ENCODE measurements at places on chromosomes 12 and 14. TPM values are rescaled to one million over a fixed set of nuclear protein-coding genes. Genes with fewer than 3 reads are reported as not detected.

FAM161B gene
- total RNA-seq = 1.1 TPM

DHRS7 gene
- total RNA-seq = 49.7 TPM

- DNase-seq = no peak
- no peaks in the 10 kb centered on the region for H3K36me3 ChIP-seq
- no peaks in the 10 kb centered on the region for H3K27me3 ChIP-seq
Measured at GRCh38 chr14:85675957-85676356, 146.0 kb downstream of the FLRT2 start.

GRCh38 chr12:53586745-53587144 is 39.4 kb downstream of the ATF7 start:
- no peaks in the 10 kb centered on the region for H3K27me3 ChIP-seq
- no peak for DNase-seq
- H3K4me1 ChIP-seq = peaks cover 4% of the 10 kb centered on the region
- no peak overlapping the region for H3K4me3 ChIP-seq
- H3K36me3 ChIP-seq = peaks cover 4% of the 10 kb centered on the region

GRCh38 chr14:20614038-20614840 is 23.1 kb upstream of the RNASE12 start:
- no peaks in the 10 kb centered on the region for H3K4me1 ChIP-seq
- H3K27me3 ChIP-seq = no peaks in the 10 kb centered on the region
- no peak overlapping the region for H3K27ac ChIP-seq
- DNase-seq = peak; percentile 80
- H3K4me3 ChIP-seq = peak overlapping the region; percentile 92
- no peaks in the 10 kb centered on the region for H3K36me3 ChIP-seq

DNA sequence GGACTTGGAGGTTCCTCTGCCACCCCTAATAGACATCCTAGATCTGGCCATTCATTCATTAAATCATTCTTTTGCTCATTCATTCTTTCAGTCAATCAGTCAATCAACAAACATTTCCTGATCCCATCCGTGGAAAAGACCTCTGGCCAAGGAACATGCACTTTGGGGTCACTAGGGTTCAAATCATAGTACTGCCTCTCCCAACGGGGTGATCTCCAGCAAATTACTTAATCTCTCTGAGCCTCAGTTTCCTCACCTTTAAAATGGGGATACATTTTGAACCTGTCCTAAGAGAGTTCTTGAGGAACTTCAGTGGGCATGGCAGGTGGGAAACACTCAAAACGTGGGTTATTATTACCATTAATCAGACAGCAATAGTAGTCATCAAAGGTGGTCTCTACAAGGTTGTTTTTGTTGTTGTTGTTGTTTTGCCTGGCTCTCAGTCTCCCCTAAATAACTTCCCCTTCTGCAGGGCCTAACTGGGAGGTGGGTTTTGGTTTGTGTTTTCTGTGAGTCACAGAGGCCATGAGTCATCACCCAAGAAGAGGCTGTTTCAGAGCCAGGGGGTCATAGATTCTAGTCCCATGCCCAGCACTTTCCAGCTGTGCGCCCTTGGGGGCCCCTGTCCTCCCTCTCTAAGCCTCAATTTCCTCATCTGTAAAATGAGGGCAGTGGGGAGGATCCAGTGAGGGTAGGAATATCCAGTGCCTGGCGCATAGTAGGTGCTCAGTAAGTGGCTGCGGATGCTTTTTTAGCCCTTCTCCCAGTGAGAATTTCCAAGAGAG is 16.9 kb upstream of the FAM222A start:
- peaks cover 12% of the 10 kb centered on the region for H3K4me1 ChIP-seq
- H3K4me3 ChIP-seq = no peak overlapping the region
- DNase-seq = no peak
- no peak overlapping the region for H3K27ac ChIP-seq
- no peaks in the 10 kb centered on the region for H3K27me3 ChIP-seq

DNA sequence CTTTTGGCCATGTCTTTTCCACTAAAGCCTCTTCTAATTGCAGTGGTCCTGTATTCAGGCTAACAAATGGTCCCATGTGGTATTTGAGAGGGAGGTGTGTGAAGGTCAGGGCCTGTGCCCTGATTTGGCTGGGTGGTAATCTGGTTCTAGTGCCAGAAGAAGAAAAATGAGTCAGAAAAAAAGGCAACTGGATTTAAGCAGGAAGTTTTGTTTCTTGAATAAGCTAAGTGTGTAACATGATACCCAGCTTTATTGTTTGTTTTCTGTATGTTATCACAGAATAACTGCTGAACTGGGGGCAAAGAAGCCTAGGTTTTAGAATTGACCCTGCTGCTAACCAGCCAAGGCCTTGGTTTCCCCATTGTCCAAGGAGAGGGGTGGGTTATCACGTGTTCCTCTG is 134.0 kb downstream of the ANO6 start:
- H3K4me1 ChIP-seq = peaks cover 2% of the 10 kb centered on the region
- no peak overlapping the region for H3K4me3 ChIP-seq
- no peak overlapping the region for H3K27ac ChIP-seq
- H3K36me3 ChIP-seq = peaks cover 66% of the 10 kb centered on the region

GRCh38 chr14:38120109-38120508 is 87.6 kb upstream of the SSTR1 start:
- H3K36me3 ChIP-seq = no peaks in the 10 kb centered on the region
- H3K27ac ChIP-seq = no peak overlapping the region
- H3K4me1 ChIP-seq = peaks cover 6% of the 10 kb centered on the region
- DNase-seq = no peak
- H3K27me3 ChIP-seq = no peaks in the 10 kb centered on the region

DNA sequence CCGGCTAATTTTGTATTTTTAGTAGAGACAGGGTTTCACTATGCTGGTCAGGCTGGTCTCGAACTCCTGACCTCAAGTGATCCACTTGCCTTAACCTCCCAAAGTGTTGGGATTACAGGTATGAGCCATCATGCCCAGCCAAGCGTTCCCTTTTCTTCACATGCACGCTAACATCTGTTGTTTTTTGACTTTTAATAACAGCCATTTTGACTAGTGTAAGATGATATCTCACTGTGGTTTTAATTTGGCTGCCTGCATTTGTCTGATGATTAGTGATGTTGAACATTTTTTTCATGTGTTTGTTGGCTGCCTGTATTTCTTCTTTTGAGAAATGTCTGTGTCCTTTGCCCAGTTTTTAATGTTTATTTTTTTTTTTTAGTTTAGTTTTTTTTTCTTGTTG is 10.2 kb upstream of the YARS2 start:
- no peak for DNase-seq
- no peaks in the 10 kb centered on the region for H3K4me1 ChIP-seq
- no peaks in the 10 kb centered on the region for H3K27me3 ChIP-seq
- H3K36me3 ChIP-seq = no peaks in the 10 kb centered on the region

DNA sequence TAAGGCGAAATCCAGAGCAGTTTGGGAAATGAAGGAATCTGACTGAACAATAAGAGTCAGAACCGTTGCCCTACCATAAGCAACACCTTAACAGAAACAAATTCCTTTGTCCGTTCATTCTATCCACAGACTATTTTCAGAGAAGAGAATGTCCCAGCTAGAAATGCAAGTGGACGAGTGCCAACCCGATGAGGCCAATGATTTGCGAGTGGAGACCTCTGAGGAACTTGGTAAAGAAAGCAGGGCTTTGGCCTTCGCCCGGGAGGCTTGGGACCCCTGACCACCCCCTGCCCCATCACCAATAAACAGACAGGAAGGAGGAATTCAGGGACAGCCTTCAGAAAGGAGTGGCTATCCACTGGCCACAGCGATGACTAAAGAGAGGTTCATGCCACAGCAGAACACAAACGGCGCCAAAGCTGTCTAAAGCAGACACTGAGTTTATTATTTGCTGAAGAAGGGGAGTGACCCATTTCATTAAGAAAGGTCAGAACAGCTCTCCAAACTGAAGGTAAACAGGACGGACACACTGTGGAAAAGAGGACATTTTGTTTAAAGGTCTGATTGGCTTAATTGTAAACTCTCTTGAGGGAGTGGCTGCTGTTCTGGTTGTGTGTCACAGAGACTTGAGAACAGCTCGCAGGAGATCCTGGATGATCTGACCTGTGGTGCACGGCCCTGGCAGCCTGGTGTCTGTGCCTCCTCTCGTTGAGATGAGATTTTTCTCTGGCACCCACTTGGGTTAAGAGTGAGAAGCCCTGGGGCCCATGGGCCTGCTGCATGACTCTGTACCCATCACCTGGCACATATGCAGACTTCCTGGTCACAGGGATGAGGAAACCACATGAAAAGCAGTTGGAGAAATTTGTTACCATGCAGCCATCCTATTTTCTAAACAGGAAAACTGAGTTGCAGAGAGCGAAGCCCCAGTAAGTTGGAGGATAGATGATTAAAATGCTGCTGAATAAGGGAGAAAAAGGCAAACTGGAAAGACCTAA is 142.0 kb upstream of the PZP start:
- H3K36me3 ChIP-seq = no peaks in the 10 kb centered on the region
- peak; percentile 30 for DNase-seq
- H3K4me1 ChIP-seq = no peaks in the 10 kb centered on the region
- H3K27ac ChIP-seq = no peak overlapping the region
- no peaks in the 10 kb centered on the region for H3K27me3 ChIP-seq

GRCh38 chr12:92111256-92111655 is 34.4 kb downstream of the BTG1 start:
- H3K4me1 ChIP-seq = peaks cover 19% of the 10 kb centered on the region
- H3K27me3 ChIP-seq = no peaks in the 10 kb centered on the region
- no peak overlapping the region for H3K27ac ChIP-seq

DNA sequence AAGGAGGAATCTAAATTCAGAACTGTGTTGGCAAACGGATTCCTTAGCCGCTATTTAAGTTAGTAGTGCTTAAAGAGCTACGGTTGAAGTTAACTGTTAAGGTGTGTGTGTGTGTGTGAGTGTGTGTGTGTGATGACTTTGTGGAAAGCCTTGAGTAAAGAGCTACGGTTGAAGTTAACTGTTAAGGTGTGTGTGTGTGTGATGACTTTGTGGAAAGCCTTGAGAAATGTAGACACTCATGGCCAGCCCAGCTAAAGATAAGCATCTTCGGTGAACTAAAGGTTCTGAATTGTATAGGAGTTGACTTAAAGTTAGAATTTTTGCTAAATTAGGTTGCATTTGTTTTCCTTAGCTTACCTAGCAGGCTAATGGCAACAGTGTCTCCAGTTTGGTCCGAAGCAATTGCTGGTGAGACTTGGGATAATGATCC is 1.4 kb downstream of the KTN1 start:
- no peaks in the 10 kb centered on the region for H3K36me3 ChIP-seq
- H3K27me3 ChIP-seq = no peaks in the 10 kb centered on the region
- DNase-seq = no peak

DNA sequence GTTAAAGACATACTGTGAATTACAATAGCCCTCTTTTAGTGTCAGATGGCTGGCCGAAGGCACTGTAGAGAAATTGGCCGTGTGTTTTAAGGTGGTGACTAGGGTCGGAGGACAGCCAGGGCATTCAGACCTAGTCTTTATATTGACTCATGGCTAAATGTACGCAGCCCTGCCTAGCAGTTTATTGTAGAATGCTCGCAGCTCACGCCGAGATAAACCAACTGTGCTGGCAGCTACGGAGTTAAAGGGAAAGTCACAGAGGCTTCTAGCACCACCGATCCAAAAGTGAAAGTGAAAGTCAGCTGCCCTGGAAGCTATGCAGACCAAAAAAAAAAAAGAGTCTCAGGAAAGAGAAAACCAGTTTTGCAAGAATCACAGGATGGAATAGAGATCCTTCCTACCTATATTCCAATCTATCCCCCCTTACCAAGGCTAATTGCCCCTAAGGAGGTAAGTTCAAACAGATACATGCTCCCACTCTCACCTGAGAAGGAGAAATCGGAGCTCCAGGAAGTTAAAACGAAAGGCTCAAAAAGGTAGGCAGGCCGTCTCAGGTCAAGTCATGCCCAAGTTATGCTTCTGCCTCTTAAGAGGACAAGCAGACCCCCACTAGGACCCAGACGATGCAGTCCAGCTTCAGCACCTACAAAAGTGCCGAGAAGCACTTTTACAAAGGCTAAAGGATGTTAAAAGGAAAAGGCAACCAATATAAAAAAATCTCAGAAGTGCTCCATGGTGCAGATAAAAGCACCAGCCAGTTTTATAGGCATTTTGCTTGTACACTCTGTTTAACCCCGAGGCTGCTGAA is 24.8 kb downstream of the KLRK1 start:
- H3K27me3 ChIP-seq = peaks cover 30% of the 10 kb centered on the region
- no peak overlapping the region for H3K27ac ChIP-seq
- DNase-seq = peak; percentile 88
- peak overlapping the region; percentile 77 for H3K4me3 ChIP-seq
- peaks cover 8% of the 10 kb centered on the region for H3K4me1 ChIP-seq

DNA sequence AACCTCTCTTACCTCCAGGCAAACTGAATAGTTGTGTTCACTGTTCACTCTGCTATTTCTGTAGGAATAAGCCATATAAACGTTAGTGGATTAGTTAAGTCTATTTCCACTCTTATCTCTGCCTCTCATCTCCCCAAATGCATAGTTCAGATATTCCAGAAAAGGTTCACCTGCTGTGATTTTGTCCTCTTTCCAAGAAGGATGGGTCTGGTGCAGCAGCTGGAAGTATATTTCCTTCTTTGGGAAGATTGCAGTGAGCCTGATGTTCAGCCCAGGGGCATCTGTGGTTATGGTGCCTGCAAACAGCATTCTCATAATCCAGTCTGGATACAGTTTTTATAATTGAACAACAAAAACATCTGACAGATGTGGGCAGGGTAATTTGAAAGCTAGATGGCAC is 97.7 kb downstream of the TPH2 start:
- H3K4me1 ChIP-seq = no peaks in the 10 kb centered on the region
- H3K27ac ChIP-seq = no peak overlapping the region
- no peaks in the 10 kb centered on the region for H3K27me3 ChIP-seq
- no peaks in the 10 kb centered on the region for H3K36me3 ChIP-seq

DNA sequence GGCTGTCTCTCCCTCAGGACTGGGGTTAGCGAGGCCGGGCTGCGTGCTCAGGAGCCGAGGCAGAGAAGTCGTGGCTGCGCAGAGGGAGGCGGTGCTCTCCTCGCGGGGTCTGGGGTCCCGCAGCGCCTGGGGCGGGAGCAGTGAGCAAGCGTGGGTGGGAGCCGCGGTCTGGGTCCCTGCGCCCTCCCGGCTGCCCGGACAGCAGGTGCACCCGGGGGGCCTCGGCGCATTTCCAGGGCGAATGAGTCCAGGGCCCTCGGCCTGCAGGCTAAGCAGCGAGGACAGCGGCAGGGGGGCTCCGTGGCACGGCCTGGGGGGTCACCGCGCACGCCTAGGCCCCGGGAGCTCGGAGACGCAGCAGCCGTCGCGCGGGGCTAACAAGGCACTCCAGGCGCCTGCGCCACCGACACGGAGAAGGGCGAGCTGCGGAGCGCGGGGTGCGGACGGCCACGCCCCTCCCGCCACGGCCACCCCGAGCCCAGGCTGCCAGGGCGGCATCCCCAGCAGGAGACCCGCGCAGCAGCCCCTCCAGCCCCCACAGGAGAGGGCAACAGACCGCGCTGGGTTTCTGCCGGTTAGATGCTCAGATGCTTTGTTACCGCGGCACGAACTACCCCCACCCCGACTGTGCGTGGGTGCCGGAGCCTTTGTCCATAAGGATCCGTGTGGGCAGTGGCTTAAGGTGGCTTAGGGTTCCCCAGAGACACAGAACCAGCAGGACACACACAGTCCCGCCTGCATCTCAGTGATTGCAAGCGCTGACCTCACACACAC is 117.7 kb upstream of the C14orf180 start:
- H3K27me3 ChIP-seq = peaks cover 61% of the 10 kb centered on the region
- H3K27ac ChIP-seq = no peak overlapping the region
- DNase-seq = peak; percentile 67
- H3K4me3 ChIP-seq = peak overlapping the region; percentile 57
- H3K4me1 ChIP-seq = no peaks in the 10 kb centered on the region

- H3K4me1 ChIP-seq = no peaks in the 10 kb centered on the region
- H3K36me3 ChIP-seq = no peaks in the 10 kb centered on the region
- peak; percentile 59 for DNase-seq
- peak overlapping the region; percentile 38 for H3K4me3 ChIP-seq
- no peaks in the 10 kb centered on the region for H3K27me3 ChIP-seq
- H3K27ac ChIP-seq = no peak overlapping the region
Measured at GRCh38 chr14:94728950-94729349, 41.0 kb downstream of the GSC start.

Data from endodermal cell (in vitro differentiated cells).